ENCODE measurements at places on chromosomes 5 and 9.
A peak's percentile ranks its signal among the peaks of the same experiment; 100 is the strongest.

DNA sequence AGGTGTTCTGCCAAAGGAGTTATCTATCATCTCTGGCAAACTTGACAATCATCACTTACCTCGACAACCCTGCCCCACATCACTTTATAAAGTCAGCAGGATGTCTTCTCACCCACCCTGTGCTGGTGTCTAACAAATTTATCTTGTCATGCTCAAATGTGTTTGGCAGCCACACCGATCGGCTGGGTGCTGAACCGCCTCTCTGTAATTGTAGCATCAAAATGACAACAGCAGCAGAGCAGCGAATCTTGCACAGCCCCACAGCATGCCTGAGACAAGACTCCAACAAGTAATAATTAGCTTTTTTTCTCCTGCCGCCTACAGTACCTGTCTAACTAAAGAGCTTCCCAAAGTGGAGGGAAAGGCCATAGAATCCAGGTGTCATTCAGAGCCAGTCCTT, 176.2 kb downstream of the NR3C1 start:
- DNase-seq, result no peak

GRCh38 chr9:37191403-37192089, 71.2 kb downstream of the ZCCHC7 start:
- no peak for DNase-seq

GRCh38 chr5:146340260-146341081, 1.8 kb downstream of the POU4F3 start:
- DNase-seq, result peak; percentile 27

DNA sequence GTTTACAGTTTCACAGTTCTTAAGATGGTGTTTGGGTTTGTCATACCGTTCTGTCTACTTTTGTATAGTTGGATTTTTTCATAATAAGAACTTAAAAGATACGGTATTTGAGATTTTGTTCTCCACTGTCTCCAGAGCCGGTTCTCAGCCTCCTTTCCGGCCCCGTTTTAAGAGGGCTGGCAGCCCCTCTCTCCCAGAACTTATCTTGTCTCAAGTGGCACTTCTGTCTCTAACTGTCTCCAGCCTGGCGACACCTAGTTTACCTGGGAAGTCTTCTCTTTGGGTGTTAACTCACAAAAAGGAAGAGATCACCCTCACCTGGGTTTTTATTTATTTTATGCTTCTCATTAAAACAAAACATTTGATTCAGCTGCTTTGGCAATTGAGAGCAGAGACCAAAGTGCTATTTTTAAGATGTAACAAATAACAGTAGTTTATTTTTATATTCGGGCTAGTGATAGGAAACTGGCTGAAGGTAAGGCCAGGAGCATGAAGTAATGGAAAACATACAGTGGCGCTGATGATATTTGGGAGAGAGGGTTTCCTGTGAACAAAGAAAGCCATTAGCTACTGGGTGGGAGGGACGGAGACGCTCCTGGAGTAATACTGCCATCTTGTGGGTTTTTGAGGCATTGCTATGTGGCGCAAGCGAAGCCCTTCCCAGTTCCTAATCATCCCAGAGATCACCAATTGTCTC, 48.3 kb downstream of the ACER2 start:
- peak; percentile 60 for DNase-seq

GRCh38 chr5:130295235-130295634, 391.0 kb downstream of the CHSY3 start:
- no peak for DNase-seq

DNA sequence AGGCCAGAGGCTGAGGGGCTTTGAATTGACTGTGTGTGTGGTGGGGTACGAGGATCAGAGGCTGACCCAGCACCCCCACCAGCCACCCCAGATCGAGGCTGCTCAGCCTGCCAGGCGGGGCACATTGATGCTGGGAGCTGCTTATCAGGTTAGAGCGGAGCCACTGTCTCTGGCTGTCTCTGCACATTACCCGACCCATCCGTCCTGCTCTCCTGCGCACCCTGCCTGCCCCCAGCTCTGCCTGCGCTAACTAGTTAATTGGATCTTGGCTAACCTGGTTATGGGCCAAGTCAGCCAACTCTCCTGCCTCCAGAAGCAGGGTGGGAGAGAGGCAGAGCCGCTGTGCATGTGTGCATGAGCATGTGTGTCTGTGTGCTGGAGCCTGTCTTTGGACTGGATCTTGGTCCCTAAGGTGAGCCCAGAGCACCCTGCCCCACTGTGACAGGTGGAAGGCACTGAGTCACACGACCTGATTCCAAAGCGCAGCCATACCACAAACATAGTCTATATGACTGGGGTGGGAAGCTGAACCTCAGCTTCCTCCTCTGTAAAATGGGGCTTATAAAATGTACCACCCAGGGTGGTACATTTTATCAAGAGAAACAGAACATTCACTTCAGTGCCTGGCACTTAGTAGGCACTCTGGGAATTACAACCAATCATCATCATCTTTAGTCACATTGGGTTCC, 39.7 kb downstream of the PCDH1 start:
- no peak for DNase-seq

GRCh38 chr9:134898319-134898718, 17.7 kb downstream of the FCN2 start:
- no peak for DNase-seq

GRCh38 chr5:11595045-11595444, 309.2 kb downstream of the CTNND2 start:
- DNase-seq, result no peak

DNA sequence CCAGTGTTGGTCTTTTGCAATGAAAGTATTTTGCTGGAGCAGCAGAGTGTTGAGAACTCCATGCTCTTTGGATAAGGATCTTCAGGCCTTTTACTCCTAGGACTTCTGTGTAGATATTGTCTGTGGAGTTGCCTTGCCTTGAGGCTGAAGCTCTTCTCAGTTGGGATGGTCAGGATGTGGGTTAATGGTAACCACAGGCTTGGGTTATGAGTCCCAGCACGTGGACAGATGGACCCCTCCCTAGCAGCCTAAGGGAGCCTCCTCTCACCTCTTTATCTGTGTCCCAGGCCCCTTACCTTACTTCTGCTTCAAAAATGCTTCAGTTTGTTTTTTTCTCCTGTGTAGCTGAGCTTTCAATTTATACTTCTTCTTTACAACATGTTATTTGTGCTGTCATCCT, 109.9 kb downstream of the MEGF10 start:
- no peak for DNase-seq

- DNase-seq, result no peak
Measured at GRCh38 chr9:92440751-92441046, 16.4 kb upstream of the OMD start.

DNA sequence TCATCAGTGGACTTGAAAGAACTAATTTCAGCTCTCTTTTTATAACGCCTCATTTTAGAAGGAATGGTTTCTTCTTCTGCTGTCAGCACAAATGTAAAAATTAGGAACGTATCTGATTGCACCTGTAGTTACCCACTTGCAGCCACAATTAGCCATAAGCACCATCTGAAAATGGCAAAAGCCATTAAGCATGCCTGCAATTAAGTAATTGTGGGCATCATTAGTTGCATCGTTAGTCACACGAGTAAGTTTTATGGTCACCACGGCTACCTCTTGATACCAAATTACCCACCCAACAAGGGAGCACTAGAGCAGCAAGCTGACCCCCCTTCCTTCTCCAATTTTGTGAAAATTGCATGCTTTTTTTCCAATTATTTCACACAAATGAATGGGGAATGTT, 25.8 kb upstream of the SLC44A1 start:
- DNase-seq, result no peak

DNA sequence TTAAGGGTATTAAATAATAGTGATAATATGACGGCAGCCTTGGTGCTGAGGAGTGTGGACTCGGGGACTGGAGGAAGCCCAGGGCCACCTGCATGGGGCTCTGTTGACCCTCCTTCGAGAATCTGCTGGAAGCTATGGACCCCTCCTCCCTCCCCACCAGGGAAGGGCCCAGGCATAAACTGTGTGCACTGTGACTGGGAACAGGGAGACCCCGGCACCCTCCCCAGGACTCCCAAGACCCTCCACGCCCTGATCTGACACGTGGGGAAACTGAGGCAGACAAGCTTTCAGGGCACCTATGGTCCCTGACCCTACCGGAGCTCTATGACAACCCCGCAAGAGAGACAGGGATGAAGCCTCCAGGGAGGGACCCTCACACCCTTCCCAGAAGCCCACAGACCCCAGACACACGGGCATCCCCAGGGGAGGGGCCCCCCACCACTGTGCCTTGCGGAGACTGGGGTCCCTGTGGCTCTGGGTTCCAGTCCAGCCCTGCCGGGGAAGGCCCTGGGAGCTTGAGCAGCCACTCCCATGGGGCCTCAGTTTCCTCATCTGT, 6.5 kb upstream of the EGFL7 start:
- DNase-seq, result no peak

DNA sequence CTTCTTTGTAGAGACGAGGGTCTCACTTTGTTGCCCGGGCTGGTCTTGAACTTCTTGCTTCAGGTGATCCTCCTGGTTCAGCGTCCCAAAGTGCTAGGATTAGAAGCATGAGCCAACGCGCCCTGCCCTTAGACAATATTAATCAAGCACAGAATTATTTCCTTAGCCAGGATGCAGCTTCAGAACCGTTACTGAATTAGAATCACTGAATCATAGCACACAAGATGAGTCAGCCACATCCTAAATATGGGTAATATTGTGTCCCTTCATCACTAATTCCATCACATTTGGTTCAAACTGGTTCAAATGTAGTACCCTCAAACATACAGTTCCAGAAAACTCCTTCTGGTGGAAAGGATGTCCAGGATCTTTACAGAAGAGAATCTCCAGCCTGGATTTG, 82.7 kb downstream of the BNC2 start:
- DNase-seq, result no peak

DNA sequence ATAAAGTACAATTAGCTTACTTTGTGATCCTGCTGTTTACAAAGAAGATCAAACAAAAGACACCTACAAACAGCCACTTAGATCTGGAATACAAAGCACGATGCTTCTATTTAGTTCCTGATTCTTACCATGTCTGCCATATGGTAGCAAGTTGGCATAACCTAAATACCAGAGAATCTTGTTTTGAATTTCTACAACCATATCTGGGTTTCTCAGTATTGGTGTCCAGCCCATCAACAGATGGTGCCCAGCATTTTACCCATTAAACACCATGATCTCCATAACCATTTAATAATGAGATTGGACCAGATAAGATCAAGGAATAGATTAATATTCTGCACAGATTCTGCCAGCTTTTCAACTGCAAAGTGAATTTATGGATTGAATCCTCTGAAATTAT, 29.8 kb downstream of the SLC24A2 start:
- no peak for DNase-seq

- DNase-seq, result no peak
Measured at GRCh38 chr5:51395245-51395644, 12.0 kb downstream of the ISL1 start.

- DNase-seq, result no peak
Measured at GRCh38 chr5:10934783-10935355, 173.8 kb upstream of the DAP start.
